ENCODE measurements at places on chromosomes 11 and 22. TPM values are rescaled to one million over a fixed set of nuclear protein-coding genes. Genes with fewer than 3 reads are reported as not detected.
A peak's percentile ranks its signal among the peaks of the same experiment; 100 is the strongest.

DNA sequence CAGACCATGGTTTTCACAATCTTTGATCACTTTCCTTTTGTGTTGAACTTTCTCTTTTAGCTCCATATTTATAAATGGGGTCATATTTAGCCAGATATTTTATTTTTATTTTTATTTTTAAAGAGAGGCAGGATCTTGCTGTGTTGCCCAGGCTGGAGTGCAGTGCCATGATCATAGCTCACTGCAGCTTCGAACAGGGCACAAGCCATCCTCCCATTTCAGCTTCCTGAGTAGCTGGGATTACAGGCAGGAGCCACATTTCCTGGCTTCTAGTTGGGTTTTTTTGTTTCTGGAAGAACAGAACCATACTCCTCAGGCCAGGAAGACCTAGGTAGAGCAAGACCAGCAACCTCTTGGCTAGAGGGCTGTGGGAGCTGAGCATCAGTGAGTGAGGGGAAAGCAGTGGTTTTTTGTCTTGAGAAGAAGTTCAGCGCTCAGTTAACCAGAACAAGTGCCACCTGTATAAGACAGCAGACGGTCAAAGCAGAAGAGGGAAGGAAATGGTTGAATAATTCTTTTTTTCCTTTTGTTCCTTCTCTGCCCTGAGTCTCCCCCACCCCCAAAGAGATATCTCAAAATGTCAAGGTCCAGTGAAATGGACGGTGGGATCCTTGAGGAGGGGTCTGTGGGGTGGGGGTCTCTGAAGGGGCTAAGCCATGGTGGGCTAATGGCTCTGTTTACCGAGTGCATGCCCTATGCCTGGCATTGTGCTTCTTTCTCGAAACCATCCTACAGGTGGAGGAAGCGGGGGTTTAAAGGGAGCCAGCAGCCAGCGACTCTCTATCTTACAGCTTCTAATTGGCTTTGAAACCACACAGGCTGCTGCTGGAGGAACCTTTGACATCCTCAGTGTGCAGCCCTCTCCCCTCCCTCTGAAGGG is 63.0 kb downstream of the PTPRJ start:
- no peaks in the 10 kb centered on the region for H3K36me3 ChIP-seq
- no peak overlapping the region for H3K4me3 ChIP-seq
- H3K4me1 ChIP-seq = peaks cover 20% of the 10 kb centered on the region

GRCh38 chr11:62666259-62666926 is 1.3 kb downstream of the CSKMT start:
- H3K27me3 ChIP-seq = no peaks in the 10 kb centered on the region
- H3K4me3 ChIP-seq = peak overlapping the region; percentile 55
- H3K4me1 ChIP-seq = peaks cover 46% of the 10 kb centered on the region
- no peak for DNase-seq
- peak overlapping the region; percentile 93 for H3K27ac ChIP-seq

GRCh38 chr11:3831378-3832239 is 9.2 kb downstream of the RHOG start:
- no peak for DNase-seq
- peaks cover 30% of the 10 kb centered on the region for H3K4me1 ChIP-seq
- H3K36me3 ChIP-seq = peaks cover 6% of the 10 kb centered on the region
- H3K27ac ChIP-seq = peak overlapping the region; percentile 17
- no peaks in the 10 kb centered on the region for H3K27me3 ChIP-seq
- H3K4me3 ChIP-seq = no peak overlapping the region

GRCh38 chr11:28756977-28757376 is 648.8 kb downstream of the METTL15 start:
- H3K27me3 ChIP-seq = no peaks in the 10 kb centered on the region
- DNase-seq = no peak
- H3K27ac ChIP-seq = no peak overlapping the region
- H3K36me3 ChIP-seq = no peaks in the 10 kb centered on the region
- H3K4me3 ChIP-seq = no peak overlapping the region
- no peaks in the 10 kb centered on the region for H3K4me1 ChIP-seq

- no peaks in the 10 kb centered on the region for H3K27me3 ChIP-seq
- DNase-seq = no peak
- no peaks in the 10 kb centered on the region for H3K4me1 ChIP-seq
Observed at GRCh38 chr11:83152264-83152663, 4.7 kb upstream of the PCF11 start.

Gene FAM180B
- total RNA-seq = not detected

Gene PRR33
- total RNA-seq = not detected

Gene FOLR3
- not detected for total RNA-seq

Gene HBG2
- total RNA-seq = not detected

Gene OR52H1
- not detected for total RNA-seq

Measured in transverse colon (tissue), 4 donors.